ENCODE measurements at places on chromosomes 6 and 20. TPM values are rescaled to one million over a fixed set of nuclear protein-coding genes. Genes with fewer than 3 reads are reported as not detected.

DNA sequence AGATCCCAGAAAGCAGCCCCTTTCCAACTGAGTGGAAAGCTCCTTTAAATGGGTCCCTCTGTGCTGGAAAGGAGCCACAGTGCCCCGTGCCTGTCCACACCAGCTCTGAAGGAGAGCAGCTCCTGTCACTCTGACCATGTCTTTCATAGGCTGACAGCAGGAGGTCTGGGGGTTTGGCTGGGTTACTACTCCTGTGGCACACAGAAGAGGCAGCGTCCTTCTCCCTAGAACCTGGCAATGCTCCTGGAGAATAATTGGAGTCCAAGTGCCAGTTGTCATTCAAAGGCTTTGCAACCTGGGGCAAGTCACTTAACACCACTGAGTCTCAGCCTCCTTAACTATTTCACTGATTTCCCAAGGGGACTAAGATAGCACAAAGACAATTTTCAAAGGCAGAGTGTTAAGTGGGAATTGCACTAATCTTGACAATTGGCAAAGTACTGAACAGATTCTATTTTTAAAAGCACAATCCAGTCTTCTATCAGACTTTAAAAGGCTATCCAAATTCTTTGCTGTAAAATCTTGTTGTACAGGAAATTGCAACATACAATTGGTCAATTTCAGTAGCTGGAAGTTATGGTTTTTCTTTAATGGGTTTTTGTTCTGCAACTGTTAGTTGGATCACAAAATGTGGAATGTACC is 457.2 kb downstream of the KIF16B start:
- DNase-seq: no peak
- H3K27me3 ChIP-seq: no peaks in the 10 kb centered on the region
- peaks cover 5% of the 10 kb centered on the region for H3K4me1 ChIP-seq
- H3K27ac ChIP-seq: no peak overlapping the region
- no peaks in the 10 kb centered on the region for H3K36me3 ChIP-seq

BPIFB1 gene
- total RNA-seq: not detected

DNA sequence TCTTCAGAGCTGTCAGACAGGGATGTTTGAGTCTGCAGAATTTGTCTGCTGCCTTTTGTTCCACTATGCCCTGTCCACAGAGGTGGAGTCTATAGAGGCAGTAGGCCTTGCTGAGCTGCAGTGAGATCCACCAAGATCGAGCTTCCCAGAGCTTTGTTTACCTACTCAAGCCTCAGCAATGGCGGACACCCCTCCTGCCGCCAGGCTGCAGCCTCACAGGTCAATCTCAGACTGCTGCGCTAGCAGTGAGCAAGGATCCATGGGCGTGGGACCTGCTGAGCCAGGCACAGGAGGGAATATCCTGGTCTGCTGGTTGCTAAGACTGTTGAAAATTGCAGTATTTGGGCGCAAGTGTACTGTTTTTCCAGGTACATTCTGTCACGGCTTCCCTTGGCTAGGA is 28.4 kb upstream of the RAB32 start:
- no peaks in the 10 kb centered on the region for H3K27me3 ChIP-seq
- no peaks in the 10 kb centered on the region for H3K4me1 ChIP-seq
- H3K4me3 ChIP-seq: no peak overlapping the region
- no peak overlapping the region for H3K27ac ChIP-seq
- no peaks in the 10 kb centered on the region for H3K36me3 ChIP-seq

- H3K36me3 ChIP-seq: no peaks in the 10 kb centered on the region
- no peak for DNase-seq
- H3K27me3 ChIP-seq: peaks cover 56% of the 10 kb centered on the region
- peak overlapping the region; percentile 60 for H3K4me3 ChIP-seq
- H3K27ac ChIP-seq: peak overlapping the region; percentile 89
Measured at GRCh38 chr6:1313384-1313766, 1.5 kb downstream of the FOXQ1 start.

- peak overlapping the region; percentile 22 for H3K27ac ChIP-seq
- H3K27me3 ChIP-seq: no peaks in the 10 kb centered on the region
- no peak for DNase-seq
- no peaks in the 10 kb centered on the region for H3K36me3 ChIP-seq
- H3K4me3 ChIP-seq: no peak overlapping the region
- H3K4me1 ChIP-seq: peaks cover 42% of the 10 kb centered on the region
Measured at GRCh38 chr6:113649880-113650609, 207.1 kb upstream of the MARCKS start.

CSTF1 gene
- total RNA-seq: 38.3 TPM

- H3K36me3 ChIP-seq: no peaks in the 10 kb centered on the region
- H3K4me1 ChIP-seq: no peaks in the 10 kb centered on the region
- no peaks in the 10 kb centered on the region for H3K27me3 ChIP-seq
- H3K27ac ChIP-seq: no peak overlapping the region
- no peak for DNase-seq
- H3K4me3 ChIP-seq: no peak overlapping the region
Measured at GRCh38 chr6:161254464-161255253, 19.2 kb downstream of the AGPAT4 start.

GRCh38 chr6:163252061-163252591 is 162.4 kb upstream of the QKI start:
- H3K27ac ChIP-seq: no peak overlapping the region
- no peaks in the 10 kb centered on the region for H3K36me3 ChIP-seq
- no peak for DNase-seq

DNA sequence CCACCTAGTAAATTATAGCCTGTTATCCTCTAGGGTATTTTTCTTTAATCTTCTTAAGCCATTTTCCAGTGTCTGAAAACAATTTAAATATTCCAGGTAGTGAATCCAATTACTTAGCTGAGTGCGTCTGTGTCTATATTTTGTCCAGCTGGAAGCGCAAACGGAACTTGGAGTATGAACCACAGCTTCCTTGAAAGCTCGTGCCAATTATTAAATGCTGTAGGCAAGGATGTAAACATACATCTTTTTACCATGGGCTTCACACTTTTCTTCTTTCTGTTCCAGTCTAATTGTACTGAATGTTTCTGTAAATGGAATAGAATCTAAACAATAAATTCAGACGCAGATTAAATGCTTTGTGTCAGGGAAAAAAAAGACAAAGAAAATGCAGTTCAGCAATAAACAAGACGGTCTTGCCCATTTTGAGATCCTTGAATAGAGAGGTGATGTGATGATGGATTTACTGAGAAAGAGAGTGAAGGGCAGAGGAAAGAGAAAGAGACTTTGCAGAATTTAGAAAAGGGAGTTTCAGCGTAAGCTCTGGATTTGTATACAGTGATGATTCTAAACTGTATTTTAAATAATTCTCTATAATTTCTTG is 1.9 kb downstream of the PLCB1 start:
- H3K4me3 ChIP-seq: peak overlapping the region; percentile 83
- no peak for DNase-seq
- H3K27ac ChIP-seq: no peak overlapping the region
- no peaks in the 10 kb centered on the region for H3K36me3 ChIP-seq
- H3K4me1 ChIP-seq: peaks cover 23% of the 10 kb centered on the region

GRCh38 chr6:15713325-15713724 is 50.5 kb upstream of the DTNBP1 start:
- H3K27me3 ChIP-seq: no peaks in the 10 kb centered on the region
- H3K4me1 ChIP-seq: no peaks in the 10 kb centered on the region
- DNase-seq: no peak

RTN4IP1 gene
- total RNA-seq: 5.3 TPM

GRCh38 chr6:17705428-17705777 is 1.3 kb downstream of the NUP153 start:
- H3K36me3 ChIP-seq: no peaks in the 10 kb centered on the region
- H3K4me1 ChIP-seq: peaks cover 42% of the 10 kb centered on the region
- no peaks in the 10 kb centered on the region for H3K27me3 ChIP-seq
- H3K27ac ChIP-seq: peak overlapping the region; percentile 97
- no peak for DNase-seq

- no peaks in the 10 kb centered on the region for H3K27me3 ChIP-seq
- peaks cover 24% of the 10 kb centered on the region for H3K4me1 ChIP-seq
- DNase-seq: no peak
- H3K27ac ChIP-seq: no peak overlapping the region
- H3K36me3 ChIP-seq: no peaks in the 10 kb centered on the region
Measured at GRCh38 chr20:32521780-32522525, 63.2 kb downstream of the NOL4L start.

- H3K36me3 ChIP-seq: no peaks in the 10 kb centered on the region
- H3K27me3 ChIP-seq: no peaks in the 10 kb centered on the region
- no peak for DNase-seq
- no peaks in the 10 kb centered on the region for H3K4me1 ChIP-seq
Measured at GRCh38 chr6:42467651-42468050, 15.9 kb upstream of the TRERF1 start.

DNA sequence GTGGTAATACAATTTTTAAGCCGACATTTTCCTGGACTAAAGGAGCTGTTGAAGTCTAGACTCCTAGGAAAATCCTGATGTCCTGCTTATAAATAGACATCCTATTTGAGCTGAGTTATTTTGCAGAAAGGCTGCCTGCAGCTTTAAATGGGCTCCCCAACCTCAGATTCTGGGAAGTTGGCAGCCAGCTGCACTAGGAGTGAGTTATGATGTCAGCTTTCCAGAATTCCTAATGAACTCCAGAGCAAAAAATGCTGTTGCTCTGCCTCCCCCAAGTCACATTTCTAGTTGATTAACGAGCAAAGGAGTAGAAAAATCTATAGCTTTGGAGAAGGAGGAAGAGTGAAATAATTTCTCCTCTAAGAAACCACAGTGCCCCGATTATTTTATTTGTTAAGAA is 346.3 kb upstream of the SULF2 start:
- H3K36me3 ChIP-seq: no peaks in the 10 kb centered on the region
- no peak overlapping the region for H3K4me3 ChIP-seq
- no peak overlapping the region for H3K27ac ChIP-seq
- H3K27me3 ChIP-seq: no peaks in the 10 kb centered on the region
- no peak for DNase-seq

- no peak for DNase-seq
- H3K36me3 ChIP-seq: no peaks in the 10 kb centered on the region
- no peak overlapping the region for H3K4me3 ChIP-seq
- H3K4me1 ChIP-seq: no peaks in the 10 kb centered on the region
Measured at GRCh38 chr6:112781241-112781640, 434.1 kb downstream of the RFPL4B start.

DNA sequence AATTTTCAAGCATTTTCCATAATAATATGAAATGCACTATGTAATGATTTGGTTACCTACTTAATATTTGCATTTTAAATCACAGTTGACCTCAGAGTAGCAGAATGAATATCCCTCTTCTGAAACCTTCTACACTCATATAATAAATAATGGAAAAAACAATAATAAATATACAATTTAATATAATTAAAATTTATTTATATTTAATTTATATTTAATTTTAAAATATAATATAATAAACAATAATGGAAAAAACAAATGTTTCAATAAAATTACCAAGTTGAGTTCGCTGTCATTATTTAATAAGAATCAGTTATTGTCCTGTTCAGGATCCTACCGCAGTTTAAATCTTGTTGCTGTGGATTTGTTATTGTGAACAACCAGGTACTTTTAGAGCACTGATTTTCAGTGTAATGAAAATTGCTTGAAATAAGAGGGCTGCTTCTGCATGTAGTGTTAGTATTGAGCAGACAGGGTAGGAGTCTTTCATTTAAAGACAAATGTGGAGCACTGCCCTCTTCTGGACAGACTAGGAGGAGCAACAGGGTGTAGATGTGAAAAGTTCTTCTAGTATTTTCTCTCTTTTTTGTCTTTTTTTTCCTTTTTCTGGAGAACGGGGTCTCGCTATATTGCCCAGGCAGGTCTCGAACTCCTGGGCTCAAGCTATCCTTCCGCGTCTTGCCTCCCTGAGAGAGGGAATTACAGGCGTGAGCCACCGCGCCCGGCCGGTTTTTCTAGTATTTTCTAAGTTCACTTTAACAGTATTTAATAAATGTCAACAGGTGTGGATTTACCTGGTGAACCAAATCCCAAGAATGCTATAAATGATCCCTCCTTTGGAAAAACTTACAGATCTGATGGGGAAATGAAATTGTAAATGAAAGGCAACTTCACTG is 13.6 kb downstream of the TRAPPC3L start:
- H3K27me3 ChIP-seq: no peaks in the 10 kb centered on the region
- no peak overlapping the region for H3K27ac ChIP-seq
- no peak for DNase-seq
- no peak overlapping the region for H3K4me3 ChIP-seq
- no peaks in the 10 kb centered on the region for H3K4me1 ChIP-seq

EEF1A2 gene
- 12.0 TPM for total RNA-seq

DNA sequence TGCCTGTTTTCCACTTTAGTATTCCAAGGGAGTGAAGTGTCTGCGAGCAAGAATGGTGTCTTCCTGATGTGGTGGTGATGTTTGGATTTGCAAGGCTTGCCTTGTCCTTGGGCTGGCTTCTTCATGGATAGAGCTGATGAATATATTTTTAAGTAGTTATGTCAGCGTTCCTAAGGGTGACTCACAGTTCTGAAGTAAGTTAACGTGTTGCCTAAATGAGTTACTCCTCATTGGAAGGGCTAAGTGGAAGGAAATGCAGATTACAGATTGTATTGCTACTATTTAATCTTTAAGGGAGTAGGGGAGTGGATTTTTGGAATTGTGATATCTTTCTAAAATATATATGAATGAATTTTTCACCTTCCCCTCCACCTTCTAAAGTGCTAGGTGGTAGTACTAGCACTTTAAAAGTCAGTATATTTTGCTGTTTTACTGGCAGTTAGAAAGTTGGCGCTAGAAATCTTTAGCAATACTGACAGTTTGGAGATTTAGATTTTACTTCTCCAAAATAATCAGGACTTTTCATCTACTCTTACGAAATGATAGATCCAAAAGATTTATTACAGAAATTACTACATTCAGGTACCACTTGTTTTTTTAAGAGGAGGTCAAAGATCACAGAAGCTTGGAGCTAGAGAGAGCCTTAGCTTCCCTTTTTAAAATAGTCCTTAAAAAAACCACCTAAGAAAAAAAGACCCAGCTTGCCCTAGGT is 197.4 kb downstream of the JARID2 start:
- H3K36me3 ChIP-seq: no peaks in the 10 kb centered on the region
- no peak overlapping the region for H3K4me3 ChIP-seq
- no peak for DNase-seq

GRCh38 chr6:116446399-116446798 is 14.8 kb upstream of the CALHM6 start:
- no peaks in the 10 kb centered on the region for H3K36me3 ChIP-seq
- H3K27me3 ChIP-seq: no peaks in the 10 kb centered on the region
- no peak overlapping the region for H3K4me3 ChIP-seq
- no peak for DNase-seq

GRCh38 chr6:44856479-44856878 is 469.0 kb downstream of the CDC5L start:
- no peaks in the 10 kb centered on the region for H3K27me3 ChIP-seq
- H3K36me3 ChIP-seq: no peaks in the 10 kb centered on the region
- H3K4me3 ChIP-seq: no peak overlapping the region
- no peak for DNase-seq
- no peak overlapping the region for H3K27ac ChIP-seq

DNA sequence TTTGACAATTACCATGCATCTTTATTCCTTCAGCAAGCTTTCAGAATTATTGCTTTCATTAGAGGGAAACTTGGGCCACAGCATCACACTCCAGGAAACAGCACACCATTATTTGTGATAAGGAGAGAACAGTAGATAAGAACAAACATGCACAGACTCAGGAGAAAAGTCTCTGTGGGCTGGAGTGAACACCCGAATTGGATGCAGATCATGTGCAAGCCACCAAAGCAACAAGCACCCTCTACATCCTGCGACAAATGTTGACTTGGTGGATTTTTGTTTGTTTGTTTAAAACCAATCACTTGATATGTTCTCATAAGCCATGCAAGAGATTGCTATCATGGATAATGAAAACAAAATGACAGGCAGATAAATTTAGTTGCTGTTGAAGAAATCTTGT is 67.7 kb upstream of the ZFP64 start:
- H3K36me3 ChIP-seq: no peaks in the 10 kb centered on the region
- no peak for DNase-seq
- no peak overlapping the region for H3K4me3 ChIP-seq
- H3K27me3 ChIP-seq: peaks cover 6% of the 10 kb centered on the region

- peaks cover 14% of the 10 kb centered on the region for H3K4me1 ChIP-seq
- no peak overlapping the region for H3K4me3 ChIP-seq
- no peak overlapping the region for H3K27ac ChIP-seq
- no peaks in the 10 kb centered on the region for H3K36me3 ChIP-seq
- no peak for DNase-seq
- no peaks in the 10 kb centered on the region for H3K27me3 ChIP-seq
Measured at GRCh38 chr6:162681447-162681846, 46.1 kb downstream of the PRKN start.
